ENCODE measurements at places on chromosomes 2 and 18.

- no peak for DNase-seq
Measured at GRCh38 chr18:53153281-53153680, 813.3 kb downstream of the DCC start.

DNA sequence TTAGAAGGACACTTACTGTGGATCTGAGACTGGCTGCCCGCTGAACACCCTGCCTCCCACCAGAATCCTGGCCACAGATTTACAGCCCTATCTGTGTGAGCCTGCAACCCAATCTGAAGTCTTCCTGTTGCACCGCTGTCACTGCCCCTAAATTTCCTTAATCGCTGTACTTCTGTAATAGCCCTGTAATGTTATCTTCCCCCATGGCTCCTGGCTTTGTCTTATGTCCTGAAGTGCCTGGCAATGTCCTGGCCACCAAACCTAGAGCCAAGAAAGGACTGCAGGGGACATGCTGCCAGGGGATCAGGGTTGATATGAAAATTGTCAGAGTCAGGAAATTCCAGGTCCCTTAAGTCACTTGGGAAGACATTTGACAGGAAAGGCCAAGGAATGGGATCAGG, 52.7 kb downstream of the FHOD3 start:
- DNase-seq, result no peak

DNA sequence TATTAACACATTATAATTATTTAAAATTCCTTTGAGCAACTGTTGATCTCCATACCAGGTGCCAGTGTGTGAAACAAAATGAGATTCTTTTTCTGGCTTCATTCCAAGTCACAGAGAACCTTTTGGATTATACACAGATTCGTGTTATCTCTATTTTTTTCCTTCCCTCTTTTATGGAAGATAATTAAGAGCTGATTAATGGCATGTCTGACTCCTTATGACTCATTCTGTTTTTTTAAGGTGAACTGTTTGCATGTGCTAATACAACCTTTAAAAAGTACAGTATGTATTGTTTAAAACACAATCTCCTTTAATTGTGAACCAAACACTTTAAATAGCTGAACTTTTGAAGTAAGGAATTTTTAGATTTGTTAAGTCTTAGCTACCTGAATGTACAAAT, 39.3 kb downstream of the PELI1 start:
- DNase-seq, result no peak

DNA sequence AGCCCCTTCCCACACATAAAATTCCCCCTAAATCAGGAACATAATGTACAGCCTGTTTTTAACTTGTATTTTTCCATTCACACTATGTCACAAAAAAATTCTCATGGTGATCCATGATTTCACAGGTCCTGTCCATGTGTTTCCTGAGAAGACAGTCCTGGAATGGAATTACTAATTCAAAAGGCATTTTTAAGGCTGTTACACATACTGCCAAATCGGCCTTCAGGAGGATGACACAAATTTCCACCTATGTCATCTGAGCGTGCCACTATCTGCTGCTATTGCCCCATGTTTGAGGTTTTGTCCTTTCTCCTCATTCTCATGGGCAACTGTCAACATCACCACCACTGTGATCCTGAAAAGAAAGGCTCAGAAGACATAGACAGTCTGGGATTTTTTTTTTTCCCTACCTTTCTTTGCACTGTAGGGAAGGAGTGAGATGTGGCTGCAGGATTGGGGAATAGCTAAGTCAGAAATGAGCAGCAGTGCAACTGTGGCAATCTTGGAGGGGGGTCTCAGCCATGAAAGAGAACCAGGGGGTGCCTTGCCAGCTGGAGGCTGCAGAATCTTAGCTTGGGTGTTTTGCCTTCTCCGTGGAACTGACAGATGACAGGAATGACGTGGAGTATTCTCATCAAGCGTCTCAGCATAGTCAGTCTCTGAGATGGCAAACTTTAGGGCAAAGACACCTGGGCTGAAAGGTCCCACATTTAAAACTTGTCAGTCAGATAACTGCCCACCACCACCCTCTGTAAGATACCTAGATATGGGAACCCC, 73.4 kb downstream of the MARCHF4 start:
- no peak for DNase-seq

DNA sequence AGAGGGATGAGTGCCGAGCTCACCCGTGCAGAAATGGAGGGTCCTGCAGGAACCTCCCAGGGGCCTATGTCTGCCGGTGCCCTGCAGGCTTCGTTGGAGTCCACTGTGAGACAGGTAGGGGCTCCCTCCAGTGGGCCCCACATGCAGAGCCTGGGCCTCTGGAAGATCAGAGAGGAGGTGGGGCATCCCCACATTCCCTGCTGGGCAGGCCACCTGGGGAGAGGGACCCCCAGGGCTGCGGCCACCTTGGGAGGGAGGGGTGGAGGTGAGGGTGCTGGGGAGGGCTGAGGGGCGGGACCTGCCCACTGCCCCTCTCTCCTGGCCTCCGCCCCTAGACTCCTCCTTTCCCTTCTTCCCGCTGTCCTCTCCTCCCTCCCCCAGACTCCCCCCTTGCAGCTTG, 38.5 kb downstream of the MTERF4 start:
- DNase-seq, result no peak

DNA sequence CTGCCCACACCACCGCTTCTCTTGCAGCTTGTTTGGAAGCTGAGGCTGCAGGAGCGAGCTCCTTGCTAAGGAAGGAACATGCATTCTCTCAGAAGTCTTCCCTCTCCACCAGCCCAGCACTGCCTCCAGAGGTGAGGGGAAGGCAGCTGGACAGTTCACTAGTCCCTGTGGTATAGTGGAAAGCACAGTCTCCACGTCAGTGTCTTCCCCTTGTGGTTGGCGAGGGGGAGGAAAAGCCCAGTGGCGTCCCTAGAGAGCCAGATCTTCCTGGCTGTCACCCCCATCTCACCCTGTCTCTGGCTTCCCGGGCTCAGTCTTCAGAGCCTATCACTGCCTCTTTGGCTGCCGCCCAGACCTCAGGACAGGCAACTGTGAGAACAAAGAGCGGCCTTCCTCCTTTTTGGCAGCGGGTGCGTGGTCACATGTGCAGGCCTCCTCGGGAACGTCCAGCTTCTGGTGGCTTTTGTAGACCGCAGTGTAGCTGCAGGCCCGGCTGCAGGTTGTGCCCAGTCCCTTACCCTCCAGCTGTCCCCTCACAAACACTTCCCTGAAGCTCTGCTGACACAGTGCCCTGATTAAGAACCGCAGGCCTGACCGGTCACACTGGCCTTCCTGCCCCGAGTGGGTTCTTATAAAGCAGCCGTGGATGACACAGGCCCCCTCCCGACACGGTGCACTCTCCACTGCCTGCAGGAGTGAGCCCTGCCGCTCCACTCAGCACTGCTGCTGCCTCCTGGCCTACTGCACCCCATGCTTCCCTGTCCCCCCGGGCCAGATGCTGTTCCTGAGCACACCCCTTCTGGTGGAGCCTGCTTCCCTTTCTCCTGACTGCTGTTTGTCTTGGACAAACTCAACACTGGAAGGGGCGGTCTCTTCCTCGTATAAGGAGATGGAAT, 90.9 kb downstream of the RNF144A start:
- DNase-seq, result peak; percentile 88

DNA sequence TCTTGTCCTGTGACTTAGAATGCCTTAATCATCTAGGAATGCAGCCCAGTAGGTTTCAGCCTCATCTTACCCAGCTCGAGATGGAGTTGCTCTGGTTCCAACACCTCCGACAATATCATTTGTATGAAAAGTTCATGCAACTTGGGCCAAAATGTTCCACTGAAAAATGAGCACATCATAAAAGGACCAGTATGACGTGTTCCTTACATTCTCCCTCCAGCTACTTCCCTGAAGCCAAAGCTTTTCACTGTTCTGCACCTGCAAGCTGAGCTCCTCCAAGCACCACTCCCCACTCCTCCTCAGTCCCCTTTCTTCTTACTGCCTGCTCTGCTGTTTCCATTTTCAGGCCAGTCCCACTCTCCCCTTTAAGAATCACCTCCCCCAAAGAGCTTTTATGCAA, 23.1 kb downstream of the TMEM182 start:
- DNase-seq, result no peak

GRCh38 chr2:219178377-219179175, 501 bp downstream of the RETREG2 start:
- peak; percentile 29 for DNase-seq

GRCh38 chr2:27829791-27830190, 58.3 kb downstream of the MRPL33 start:
- no peak for DNase-seq

DNA sequence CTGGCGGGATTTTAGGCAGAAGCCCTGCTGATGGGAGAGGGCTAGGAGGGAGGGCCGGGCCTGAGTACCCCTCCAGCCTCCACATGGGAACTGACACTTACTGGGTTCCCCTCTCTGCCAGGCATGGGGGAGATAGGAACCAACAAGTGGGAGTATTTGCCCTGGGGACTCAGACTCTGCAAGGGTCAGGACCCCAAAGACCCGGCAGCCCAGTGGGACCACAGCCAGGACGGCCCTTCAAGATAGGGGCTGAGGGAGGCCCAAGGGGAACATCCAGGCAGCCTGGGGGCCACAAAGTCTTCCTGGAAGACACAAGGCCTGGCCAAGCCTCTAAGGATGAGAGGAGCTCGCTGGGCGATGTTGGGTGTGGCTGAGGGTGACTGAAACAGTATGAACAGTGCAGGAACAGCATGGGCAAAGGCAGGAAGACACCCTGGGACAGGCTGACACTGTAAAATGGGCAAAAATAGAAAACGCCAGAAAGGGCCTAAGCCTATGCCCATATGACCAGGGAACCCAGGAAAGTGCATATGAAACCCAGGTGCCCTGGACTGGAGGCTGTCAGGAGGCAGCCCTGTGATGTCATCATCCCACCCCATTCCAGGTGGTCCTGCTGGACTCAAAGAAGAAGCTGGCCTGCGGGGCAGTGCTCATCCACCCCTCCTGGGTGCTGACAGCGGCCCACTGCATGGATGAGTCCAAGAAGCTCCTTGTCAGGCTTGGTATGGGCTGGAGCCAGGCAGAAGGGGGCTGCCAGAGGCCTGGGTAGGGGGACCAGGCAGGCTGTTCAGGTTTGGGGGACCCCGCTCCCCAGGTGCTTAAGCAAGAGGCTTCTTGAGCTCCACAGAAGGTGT, 8.5 kb downstream of the PROC start:
- no peak for DNase-seq

DNA sequence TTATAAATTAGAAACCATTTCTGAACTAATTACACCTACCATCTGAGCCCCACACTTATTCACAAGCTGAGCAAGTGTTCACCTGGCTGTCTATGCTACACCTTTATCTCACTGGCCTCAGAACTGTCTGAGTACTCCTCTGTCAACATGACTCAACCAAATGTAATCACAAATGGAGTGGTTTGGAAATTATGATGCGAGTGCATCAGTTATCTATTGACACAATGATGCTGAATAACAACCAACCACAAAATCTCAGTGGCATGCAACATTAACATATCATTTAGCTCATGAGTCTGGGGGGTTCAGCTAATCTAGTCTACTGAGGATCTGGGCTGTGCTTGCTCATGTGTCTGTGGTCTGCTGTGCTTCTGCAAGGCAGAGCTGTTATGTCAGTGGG, 184.2 kb upstream of the NXPH2 start:
- DNase-seq, result no peak

GRCh38 chr2:26384183-26384582, 17.5 kb upstream of the DRC1 start:
- no peak for DNase-seq

DNA sequence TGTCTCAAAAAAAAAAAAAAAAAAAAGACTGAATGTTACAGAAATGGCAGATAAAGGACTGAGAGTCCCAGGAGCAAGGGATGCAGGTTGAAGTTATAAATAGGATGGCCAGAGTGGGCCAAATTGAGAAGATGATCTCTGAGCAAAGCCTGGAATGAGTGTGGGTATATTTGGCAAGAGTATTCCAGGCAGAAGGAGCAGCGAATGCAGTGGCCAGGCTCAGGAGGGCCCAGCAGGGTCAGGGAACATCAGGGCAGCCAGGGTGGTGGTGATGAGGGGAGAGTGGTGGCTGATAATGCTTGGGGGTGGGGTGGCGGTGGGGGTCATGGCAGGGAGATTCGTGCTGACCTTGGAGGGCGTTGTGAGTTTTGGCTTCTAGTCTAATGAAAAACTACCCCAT, 141.3 kb upstream of the AGAP1 start:
- DNase-seq, result no peak

DNA sequence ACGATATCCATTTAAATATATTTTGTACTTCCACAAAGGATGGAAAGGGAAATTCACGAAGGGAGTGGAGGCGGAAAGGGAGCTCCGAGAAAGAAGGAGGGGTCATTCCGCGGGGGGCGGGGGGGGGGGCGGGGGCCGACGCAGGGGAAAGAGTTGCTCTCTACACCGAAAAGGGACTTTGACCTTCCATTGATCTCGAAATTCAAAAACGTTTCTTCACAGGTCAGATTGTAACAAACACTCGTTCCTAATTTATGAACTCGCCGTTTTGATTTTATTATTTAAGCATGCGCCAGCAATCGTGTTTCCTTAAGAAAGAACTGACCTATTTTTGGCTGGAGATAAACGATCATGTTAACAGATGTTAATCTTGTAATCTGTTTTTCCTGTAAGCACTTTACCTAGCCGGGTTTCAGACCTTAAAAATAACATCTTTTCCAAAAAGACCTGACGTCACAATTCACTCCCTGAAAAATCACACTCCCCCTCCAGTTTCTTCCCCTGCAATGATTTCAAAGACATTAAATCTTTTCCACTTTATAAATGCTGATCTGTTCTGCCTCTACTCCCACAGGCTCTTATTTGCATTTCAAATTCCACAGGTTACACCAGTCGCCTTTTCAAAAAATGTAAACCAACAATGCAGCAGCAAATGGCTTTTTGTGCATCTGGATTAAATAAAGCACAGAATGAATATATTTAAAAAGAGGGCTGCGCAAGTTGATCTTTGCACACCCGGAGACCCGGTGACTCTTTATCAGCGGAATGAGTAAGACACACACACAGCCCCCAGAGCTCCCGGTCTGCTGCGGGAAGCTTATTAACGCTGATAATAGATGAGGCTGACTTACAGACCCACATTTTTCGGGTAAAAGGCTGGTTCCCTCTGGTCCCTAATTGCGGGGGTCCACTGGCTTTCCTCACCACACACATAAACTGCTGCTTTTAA, 1.6 kb downstream of the ZNF516 start:
- DNase-seq, result no peak

GRCh38 chr2:60540074-60540473, 13.4 kb downstream of the BCL11A start:
- no peak for DNase-seq

DNA sequence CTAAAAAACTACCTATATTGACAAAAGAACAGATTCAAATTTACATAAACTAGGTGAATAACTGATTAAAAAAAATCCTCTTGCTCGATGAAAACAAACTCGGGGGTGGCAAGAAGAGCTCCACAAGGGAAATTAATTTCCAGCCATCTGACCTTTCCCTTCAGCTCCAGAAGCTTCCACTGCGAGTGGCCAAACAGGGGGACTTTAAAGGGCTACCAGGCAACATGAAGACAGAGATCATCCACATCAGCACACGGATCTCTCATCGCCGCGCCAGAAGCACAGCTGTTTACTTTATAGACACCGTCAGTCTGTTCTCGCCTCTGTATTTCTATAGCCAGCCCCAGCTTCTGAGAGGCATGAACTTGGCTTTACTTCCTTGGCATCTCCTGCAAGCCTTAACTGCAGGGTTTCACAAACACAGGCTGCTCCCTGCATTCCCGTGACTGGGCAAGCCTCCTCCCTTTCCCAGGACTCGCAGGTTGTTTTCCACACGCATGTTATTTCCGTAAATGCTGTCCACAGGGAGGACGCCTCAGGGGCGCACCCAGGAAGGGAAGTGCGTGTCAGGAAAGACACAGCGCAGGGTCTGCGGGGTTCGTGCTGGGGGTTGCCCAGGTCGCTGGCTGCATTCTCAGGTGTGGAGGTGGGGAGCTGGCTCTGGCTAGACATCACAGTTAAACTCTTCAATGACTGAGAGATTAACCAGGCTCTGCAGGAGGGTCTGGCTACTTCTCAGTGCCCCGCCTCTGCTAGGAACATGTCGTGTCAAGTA, 85.0 kb downstream of the USP40 start:
- DNase-seq, result no peak
